Dermis lymphatic vessel endothelial cell (primary cell): ENCODE measurements at places on chromosomes 4 and X. TPM values are rescaled to one million over a fixed set of nuclear protein-coding genes. Genes with fewer than 3 reads are reported as not detected.

Gene ARR3
- total RNA-seq, result not detected in 2 replicates

Gene ETDA
- not detected in 2 replicates for total RNA-seq

Gene GCNA
- 0.98 and 1.5 TPM in 2 replicates for total RNA-seq

Gene SOX3
- total RNA-seq, result not detected in 2 replicates

Gene ABHD18
- total RNA-seq, result 7.6 and 9.5 TPM in 2 replicates

Gene MGARP
- 0.11 TPM in 1 of 2 replicates, not detected in the other for total RNA-seq

Gene GAGE12C
- not detected in 2 replicates for total RNA-seq

Gene RGN
- total RNA-seq, result 0.33 and 0.34 TPM in 2 replicates

Gene TMEM271
- not detected in 2 replicates for total RNA-seq

Gene POF1B
- total RNA-seq, result 0.87 and 6.6 TPM in 2 replicates

Gene DAPP1
- total RNA-seq, result not detected in 2 replicates

Gene BEX4
- total RNA-seq, result 26.5 and 31.6 TPM in 2 replicates
